Upper lobe of left lung (tissue), 6 donors: ENCODE measurements at places on chromosomes 12 and 14. TPM values are rescaled to one million over a fixed set of nuclear protein-coding genes. Genes with fewer than 3 reads are reported as not detected.

Gene CDH24
- total RNA-seq, result 2.0 TPM

Gene EIF2S3B
- 0.30 TPM for total RNA-seq

DNA sequence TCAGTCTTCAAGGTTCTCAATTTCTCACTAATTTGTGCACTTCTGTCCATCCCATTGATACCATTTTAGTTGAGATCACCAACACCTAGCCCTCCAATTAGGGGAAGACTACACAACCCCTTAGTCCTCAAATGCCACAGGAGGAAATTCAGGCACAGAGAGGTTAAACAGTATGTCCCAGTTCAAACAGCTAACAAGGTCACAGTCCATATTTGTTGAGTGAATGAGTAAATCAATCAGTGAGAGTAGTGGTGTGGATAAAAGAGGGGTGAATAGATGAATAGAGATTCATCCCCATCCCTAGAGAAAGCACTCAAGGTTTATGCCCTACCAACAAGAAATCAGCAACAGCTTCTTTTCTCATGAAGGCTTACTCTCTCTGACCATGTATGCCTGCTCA lies 94.2 kb upstream of the RIC8B start:
- no peak for DNase-seq
- H3K4me1 ChIP-seq, result no peaks in the 10 kb centered on the region
- H3K27me3 ChIP-seq, result no peaks in the 10 kb centered on the region
- H3K27ac ChIP-seq, result no peak overlapping the region
- no peaks in the 10 kb centered on the region for H3K36me3 ChIP-seq

DNA sequence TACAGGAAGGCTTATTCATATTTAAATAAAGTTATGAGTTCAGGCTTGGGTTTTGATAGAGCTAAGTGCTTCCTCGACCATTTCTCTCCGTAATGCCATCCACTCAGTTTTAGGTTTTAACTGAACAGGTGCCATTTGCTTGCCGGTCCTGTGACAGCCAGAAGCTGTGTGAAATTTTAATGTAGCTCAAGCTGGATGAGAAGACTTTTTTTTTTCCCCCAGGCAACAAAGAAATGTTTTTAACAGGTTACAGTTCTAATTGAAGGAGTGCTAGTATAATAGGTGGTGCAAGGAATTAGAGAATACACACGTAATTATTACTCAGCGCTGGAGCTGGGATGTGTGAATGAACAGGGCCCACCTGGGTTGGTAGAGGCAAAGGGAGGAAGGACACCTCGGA lies 502.3 kb downstream of the AACS start:
- no peaks in the 10 kb centered on the region for H3K4me1 ChIP-seq
- no peak for DNase-seq
- H3K27ac ChIP-seq, result no peak overlapping the region
- no peak overlapping the region for H3K4me3 ChIP-seq
- no peaks in the 10 kb centered on the region for H3K36me3 ChIP-seq
- H3K27me3 ChIP-seq, result no peaks in the 10 kb centered on the region

DNA sequence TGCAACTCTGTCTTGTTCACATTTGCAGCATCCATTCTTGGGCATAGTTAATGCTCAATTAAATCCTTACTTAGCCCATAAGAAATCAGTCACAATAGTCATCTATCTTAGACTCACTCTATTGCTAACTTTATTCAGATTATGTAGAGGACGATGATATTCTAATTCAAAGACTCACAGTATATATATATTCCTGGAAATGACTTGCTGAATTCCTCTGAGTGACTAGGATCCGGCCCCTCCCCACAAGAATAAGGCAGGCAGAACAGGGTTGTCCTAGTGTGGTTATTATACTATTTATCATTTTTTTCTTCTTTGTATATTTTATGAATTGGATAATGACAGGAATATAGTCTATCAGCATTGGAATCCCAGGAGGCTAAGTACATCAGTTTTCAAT lies 275.1 kb downstream of the TMTC2 start:
- H3K4me3 ChIP-seq, result no peak overlapping the region
- H3K36me3 ChIP-seq, result no peaks in the 10 kb centered on the region
- DNase-seq, result no peak
- H3K27ac ChIP-seq, result no peak overlapping the region
- H3K4me1 ChIP-seq, result no peaks in the 10 kb centered on the region
- no peaks in the 10 kb centered on the region for H3K27me3 ChIP-seq
